ENCODE measurements at places on chromosomes 4 and X.

DNA sequence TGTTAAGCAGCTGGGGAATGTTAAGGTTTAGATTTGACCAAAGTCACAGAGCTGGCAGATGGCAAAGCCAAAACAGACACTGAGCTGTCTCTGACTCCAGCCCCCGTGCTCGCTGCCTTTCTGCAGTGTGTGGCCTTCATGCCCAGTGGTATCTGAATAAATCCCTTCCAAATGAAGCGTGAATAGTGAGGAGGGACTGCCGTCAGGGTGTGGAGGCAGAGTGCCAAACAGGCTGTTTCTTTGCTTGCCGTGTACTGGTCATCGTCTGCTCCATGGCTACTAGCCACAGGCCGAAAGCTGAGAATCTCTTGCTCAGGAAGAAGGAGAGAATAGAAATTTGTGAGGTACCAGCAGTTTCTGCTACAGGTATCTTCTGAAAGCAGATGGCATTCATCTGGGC, 19.7 kb downstream of the PRIMPOL start:
- DNase-seq, result no peak

DNA sequence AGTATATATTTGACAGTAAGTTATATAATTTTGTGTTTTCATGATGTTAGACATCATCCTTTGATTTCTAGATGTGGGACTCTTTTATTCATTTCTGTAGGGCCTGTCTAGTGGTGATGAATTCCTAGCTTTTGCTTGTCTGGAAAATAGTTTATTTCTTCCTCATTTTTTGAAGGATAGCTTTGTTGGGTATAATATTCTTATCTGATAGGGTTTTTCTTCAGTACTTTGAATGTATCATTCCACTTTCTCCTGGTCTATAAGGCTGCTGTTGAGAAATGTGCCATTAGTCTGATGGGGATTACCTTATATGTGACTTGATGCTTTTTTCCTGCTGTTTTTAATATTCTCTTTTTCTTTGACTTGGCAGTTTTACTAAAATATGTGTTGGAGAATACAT, 1104.5 kb downstream of the FAT4 start:
- DNase-seq, result no peak

DNA sequence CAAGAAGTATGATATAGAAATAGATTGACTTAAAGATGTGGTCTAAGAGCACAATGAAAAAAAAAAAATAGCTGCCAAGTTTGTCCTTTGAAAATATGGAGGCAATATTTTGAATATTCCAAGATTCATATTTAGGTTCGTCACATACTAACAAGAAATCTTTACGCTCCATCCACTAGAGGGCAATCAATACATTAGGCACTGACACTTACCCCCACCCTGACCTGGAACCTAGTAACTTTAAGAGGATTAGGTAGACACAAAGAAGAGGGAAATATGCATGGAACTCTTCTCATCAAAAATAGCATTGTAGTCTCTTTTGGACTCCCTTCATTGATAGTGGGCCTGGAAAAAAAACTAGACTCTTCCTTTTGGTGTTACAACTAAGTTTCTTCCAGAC, 1108.1 kb downstream of the PCDH19 start:
- no peak for DNase-seq

GRCh38 chrX:19555236-19555635, 39.9 kb upstream of the MAP3K15 start:
- DNase-seq, result no peak

- DNase-seq, result no peak
Measured at GRCh38 chrX:19372170-19372546, 28.4 kb downstream of the PDHA1 start.

DNA sequence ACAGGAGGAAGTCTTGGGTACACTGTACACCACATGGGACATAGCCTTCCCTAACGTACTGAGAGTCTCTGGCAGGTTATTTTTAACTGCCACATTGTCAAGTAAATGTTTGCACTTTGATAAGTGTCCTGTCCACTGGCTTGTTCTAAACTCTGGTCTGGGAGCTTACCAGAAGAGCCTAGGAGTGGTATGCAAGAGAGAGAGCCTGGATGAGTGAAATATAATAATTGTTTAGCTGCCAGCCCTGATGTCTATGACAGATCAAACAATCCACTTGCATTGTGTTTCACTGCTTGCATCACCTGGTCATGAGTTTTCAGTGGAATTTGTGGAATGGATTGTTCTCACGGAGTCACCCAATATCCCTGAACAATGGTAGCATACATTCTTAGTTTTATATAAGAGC, 91.6 kb downstream of the SHROOM3 start:
- DNase-seq, result no peak
